ENCODE measurements at places on chromosomes 4 and X.

DNA sequence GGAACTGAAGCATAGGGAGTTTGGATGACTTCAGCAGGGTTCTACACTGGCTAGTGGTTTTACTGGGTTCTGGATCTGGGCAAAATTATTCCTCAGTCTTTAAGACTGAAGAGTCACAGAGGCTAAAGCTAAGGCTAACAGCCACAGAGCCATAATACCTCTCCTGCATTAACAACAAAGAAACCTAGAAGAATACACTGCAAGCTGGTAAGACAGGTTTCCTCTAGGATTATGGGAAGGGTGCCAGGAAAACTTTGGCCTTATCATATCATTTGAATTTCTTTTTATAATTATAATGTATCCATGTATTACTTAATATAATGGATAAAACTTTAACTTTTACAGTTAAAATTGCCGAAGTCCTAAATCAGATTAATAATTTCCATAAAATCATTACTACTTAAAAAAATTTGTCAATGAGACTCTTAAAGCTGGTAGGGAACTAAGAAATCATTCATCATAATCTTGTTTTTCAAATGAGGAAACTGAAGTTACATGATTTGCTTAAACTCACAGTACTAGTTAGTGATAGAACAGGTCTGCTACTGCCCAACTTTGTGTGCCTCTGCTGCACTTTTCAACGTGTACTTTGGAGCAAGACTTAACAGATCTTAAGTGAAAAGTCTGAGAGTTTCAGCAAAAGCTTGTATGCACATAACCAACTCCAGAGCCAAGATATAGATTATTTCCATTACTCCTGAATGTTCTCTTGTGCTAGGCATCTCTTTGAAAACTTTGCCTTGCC is 24.2 kb upstream of the PGRMC2 start:
- no peak for DNase-seq

DNA sequence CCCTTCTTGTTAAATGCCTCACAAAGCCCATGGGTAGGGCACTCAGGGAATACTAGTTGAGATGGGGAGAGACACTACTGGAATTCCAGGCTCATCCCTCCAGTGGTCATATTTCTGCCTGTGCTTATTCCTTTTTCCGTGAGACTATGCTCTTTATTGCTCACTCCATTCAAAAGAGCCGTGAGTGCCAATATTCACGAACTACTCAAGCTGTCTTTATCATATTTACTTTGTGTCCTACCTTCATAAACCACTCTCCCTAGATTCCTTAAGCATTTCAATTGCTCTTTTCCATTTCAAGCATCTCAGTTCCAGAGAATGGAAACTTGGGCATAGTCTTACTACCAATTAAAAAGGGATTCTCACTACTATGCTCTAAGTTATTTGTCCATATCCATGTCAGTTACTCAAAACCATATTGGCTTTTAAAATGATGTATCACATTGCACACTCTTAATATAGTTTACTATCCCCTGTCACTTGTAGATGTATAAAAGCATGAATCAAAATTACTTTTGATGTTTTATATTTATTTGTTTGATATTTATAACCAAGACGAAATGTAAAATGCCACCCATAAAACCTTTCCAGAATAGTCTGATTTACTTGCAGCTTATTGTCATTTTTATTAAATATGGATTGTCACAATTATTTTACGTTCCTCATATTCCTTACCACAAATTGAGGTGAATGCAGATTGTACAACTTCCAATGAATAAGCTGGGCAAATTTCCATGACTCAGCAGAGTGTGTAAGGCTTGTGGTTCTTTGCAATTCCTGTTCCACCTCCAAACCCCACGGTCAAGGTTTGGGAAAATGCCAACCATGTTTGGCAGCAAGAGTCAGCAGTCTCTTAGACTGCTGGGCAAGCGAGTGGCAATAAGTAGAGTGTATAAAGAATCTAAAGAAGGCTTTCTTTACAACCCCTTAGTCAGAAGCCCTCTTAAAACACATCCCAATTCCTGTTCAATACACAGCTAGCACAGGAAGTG is 24.4 kb downstream of the ENOX2 start:
- DNase-seq, result no peak

DNA sequence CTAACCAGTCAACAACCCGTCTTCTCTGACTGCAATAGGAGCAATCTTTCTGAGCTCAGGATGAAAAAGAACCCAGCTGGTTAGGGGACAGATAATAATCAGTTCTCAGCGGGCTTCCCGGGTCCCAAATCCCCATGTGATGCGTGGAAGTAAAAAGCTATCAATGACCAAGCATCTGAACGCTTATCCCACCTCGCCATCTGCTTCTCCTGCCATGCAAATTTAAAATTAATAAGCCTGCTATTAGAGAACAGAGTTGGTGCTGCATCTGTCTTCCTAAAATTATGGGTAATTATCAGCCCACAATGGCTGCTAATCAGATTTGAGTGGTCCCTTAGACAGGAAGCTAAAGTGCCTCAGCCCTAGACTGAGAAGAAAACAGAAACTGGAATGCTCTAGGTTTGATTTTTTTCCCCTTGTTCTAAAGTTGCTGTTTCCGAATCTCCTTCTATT is 37.5 kb downstream of the AFAP1 start:
- no peak for DNase-seq

DNA sequence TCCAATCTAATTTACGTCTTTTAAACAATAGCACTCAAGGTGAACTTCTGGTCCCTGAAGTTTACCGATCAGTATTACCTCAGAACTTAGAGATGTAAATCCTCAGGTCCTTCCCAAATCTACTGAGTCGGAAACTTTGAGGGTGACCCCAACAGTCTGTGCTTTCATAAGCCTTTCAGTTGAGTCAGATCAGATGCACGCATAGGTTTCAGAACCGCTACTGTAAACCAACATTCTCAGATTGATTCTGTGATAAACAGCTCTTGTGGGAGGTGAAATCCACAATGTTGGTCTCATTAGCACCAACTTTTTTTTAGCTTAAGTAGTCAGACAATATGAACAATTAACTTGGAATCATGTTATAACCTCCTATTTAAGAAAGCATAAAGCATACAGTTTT is 86.0 kb downstream of the WWC2 start:
- DNase-seq, result no peak

DNA sequence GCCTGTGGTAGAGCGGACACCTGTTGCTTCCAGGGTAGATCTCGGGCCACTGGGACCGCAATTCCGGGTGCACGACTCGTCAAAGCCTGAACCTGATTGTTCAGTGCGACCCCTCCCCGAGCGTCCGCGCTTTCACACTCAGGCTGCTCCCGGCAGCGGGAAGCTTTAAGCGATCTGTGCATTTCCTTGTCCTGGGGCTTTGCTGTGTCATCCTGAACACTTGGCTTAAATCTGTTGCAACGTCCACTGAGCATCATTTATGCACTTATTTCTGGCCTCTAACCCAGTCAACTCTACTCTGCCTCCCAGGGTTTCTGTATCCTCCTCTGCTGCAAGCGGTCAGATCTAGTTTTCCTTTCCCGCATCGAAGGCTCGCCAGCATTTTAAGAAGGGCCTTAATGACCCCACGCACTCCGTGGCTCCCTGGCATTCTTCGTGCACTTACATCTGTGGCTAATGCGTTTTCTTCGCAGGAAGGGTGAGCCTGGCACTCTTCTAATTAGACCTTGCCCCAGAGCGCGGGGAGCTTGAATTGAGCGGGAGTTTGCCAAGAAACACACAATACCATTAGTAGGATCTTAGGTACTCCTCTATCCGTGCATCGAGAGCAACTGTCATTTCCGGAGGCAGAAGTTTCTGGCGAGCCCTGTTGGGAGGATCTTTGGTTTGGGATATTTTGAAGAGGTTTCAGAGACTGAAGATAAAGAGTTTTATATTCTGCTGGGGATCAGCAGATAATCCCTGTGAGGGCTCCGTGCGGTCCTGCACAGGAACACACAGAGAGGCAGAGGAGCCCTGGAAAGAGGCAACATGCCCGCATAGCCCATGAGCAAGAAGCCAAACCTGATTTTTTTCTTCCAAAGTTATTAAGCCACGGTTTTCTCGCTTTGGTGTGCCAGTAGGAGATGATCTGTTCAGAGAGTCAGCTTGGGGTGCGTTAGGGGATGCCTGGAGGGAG is 654 bp upstream of the DDIT4L start:
- no peak for DNase-seq

GRCh38 chr4:124105212-124105611 is 607.3 kb downstream of the ANKRD50 start:
- DNase-seq, result no peak

GRCh38 chr4:156536661-156537060 is 434.9 kb downstream of the PDGFC start:
- DNase-seq, result no peak

GRCh38 chr4:80232707-80233370 is 33.6 kb upstream of the FGF5 start:
- DNase-seq, result no peak

- no peak for DNase-seq
Observed at GRCh38 chr4:153060196-153060595, 124.1 kb downstream of the FHDC1 start.

All from activated CD8-positive, alpha-beta memory T cell treated with anti-CD3 and anti-CD28 coated beads for 1 hour (primary cell).